ENCODE measurements at places on chromosomes 2 and 18. TPM values are rescaled to one million over a fixed set of nuclear protein-coding genes. Genes with fewer than 3 reads are reported as not detected.

IKZF2 gene
- 4.2 TPM for total RNA-seq

ALPP gene
- not detected for total RNA-seq

CXCR4 gene
- not detected for total RNA-seq

AFF3 gene
- total RNA-seq = 19.4 TPM

IRS1 gene
- 33.2 TPM for total RNA-seq

PRSS56 gene
- not detected for total RNA-seq

EFEMP1 gene
- 65.1 TPM for total RNA-seq

DSG4 gene
- not detected for total RNA-seq

RGPD4 gene
- total RNA-seq = not detected

LOXL3 gene
- total RNA-seq = 9.9 TPM

GNLY gene
- not detected for total RNA-seq

MCEE gene
- total RNA-seq = 14.2 TPM

IGFBP5 gene
- total RNA-seq = 754 TPM

TDRD15 gene
- total RNA-seq = not detected

BCS1L gene
- 29.3 TPM for total RNA-seq

MERTK gene
- under 0.01 TPM for total RNA-seq

MPP4 gene
- total RNA-seq = 5.2 TPM

EVX2 gene
- not detected for total RNA-seq

GALNT13 gene
- total RNA-seq = 1.7 TPM

PAIP2B gene
- under 0.01 TPM for total RNA-seq

DSG2 gene
- total RNA-seq = 2.6 TPM

TMEM247 gene
- total RNA-seq = 0.32 TPM

CXCR2 gene
- not detected for total RNA-seq

IL37 gene
- not detected for total RNA-seq

LIMS4 gene
- 37.7 TPM for total RNA-seq

UGT1A5 gene
- total RNA-seq = not detected

VIL1 gene
- not detected for total RNA-seq

NYAP2 gene
- total RNA-seq = not detected

GMPPA gene
- 65.1 TPM for total RNA-seq

C2orf68 gene
- total RNA-seq = 26.8 TPM

CHRND gene
- not detected for total RNA-seq

CYP27C1 gene
- under 0.01 TPM for total RNA-seq

STPG4 gene
- 0.64 TPM for total RNA-seq

SUPT7L gene
- 38.4 TPM for total RNA-seq

AQP12B gene
- not detected for total RNA-seq

LGALSL gene
- total RNA-seq = 3.2 TPM

CBLN2 gene
- total RNA-seq = 1.7 TPM

KLHL29 gene
- 14.7 TPM for total RNA-seq

CWC22 gene
- 11.3 TPM for total RNA-seq

LRRTM4 gene
- total RNA-seq = not detected

TFPI gene
- total RNA-seq = 110 TPM

ASNSD1 gene
- 69.1 TPM for total RNA-seq

SLC40A1 gene
- 19.4 TPM for total RNA-seq

HES6 gene
- total RNA-seq = 2.2 TPM

GLI2 gene
- 22.5 TPM for total RNA-seq

Data from fibroblast of villous mesenchyme (primary cell).